ENCODE measurements at places on chromosomes 12 and 14.

DNA sequence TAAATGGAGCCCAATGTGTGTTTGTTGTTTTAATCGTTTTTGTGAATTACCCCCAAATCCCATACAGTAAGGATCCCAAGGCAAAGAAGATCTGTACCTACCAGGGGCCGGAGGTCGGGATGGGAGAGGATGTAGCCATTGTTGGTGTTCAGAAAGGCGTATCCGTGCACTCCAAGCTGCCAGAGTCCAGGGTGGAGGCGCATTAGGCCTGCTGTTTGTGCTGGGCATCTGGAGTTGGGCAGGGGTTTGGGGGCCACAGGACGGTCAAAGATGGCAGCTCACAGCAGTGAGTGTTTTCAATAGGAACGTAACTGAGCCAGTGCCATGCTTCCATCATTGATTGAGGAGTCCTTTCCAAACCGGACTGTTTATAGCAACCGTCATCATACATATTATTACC is 40.2 kb downstream of the CACNA2D4 start:
- DNase-seq: no peak

- DNase-seq: no peak
Observed at GRCh38 chr14:68631394-68632053, 161.3 kb downstream of the ZFP36L1 start.

DNA sequence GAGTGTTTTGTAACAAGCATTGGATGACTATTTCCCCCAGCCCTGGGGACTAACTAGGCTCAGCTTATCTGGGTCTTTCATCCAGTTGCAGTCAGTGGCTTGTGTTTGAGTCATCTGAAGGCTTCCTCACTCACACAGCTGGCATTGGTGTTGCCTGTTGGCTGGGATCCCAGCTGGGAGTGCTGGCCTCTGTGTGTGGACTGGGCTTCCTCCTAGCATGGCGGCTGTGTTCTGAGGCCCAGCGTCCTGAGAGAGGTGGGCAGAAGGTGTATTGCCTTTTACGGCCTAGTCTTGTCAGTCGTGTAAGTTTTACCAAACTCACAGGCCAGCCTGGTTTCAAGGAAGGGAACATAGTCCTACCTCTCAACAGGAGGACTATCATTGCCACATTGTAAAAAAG is 28.3 kb upstream of the PPP2R5C start:
- no peak for DNase-seq

GRCh38 chr12:11962860-11963259 is 107.9 kb upstream of the BCL2L14 start:
- DNase-seq: no peak

- peak; percentile 94 for DNase-seq
Observed at GRCh38 chr14:81220830-81221578, at the start of gene GTF2A1. Gene GTF2A1 (minus strand): TSS chr14:81220959. CDS start chr14:81220518, 441 bp downstream.

GRCh38 chr14:99524091-99524661 is 43.0 kb downstream of the CCNK start:
- DNase-seq: no peak

GRCh38 chr12:2769866-2770533 is 24.8 kb upstream of the FKBP4 start:
- no peak for DNase-seq
